Type B pancreatic cell (in vitro differentiated cells): ENCODE measurements at places on chromosomes 6 and 20.
A peak's percentile ranks its signal among the peaks of the same experiment; 100 is the strongest.

DNA sequence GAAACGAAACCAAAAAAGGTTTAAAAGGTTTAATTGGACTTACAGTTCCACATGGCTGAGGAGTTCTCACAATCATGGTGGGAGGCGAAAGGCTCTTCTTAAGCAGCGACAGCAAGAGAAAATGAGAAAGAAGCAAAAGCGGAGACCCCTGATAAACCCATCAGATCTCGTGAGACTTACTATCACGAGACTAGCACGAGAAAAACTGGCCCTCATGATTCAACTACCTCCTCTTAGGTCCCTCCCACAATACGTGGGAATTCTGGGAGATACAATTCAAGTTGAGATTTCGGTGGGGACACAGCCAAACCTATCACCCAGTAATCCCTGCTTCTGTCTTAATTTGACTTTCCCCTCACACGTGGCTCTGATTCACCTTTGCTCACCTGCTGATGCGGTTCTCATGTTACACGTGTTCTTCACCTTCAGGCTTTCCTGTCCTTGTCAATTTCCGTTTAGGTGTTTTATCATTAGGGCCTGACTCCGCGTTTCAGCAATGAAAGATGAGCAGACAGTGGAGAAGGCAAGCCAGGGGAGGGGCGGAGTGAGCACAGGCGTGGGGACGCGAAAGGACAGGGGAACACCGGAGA lies 57.1 kb downstream of the AGPAT4 start:
- no peak for DNase-seq

- no peak for DNase-seq
These were observed 54.8 kb downstream of the GPX5 start for GRCh38 chr6:28580475-28580874.

- no peak for DNase-seq
These were observed 295.0 kb downstream of the KCNQ5 start for GRCh38 chr6:72916906-72917305.

DNA sequence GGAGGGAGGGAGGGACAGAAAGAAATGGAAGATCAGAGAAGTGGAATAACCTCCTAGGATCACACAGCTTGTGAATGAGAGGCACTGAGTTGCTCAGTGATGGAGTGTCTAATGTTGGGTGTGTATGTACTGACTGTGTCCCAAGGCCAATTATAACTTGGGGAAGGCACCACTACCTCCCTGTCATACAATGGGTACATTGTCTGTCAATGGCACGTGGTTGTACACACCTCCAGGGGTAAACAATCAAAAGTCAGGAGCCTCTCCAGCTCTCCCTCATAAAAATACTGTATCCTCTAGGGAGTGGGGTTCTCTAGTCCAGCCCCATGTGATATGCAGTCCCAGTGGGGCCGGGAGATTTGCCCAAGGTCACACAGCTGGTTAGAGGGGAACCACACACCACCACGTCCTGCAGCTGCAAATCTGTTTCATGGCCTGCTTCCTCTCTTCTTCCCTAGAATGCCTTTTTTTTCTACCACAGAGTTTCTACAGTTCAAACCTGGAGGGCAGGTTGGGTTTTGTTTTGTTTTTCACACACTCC lies 112.5 kb downstream of the SNX5 start:
- no peak for DNase-seq

GRCh38 chr6:165231177-165231576 lies 78.2 kb downstream of the C6orf118 start:
- DNase-seq: no peak

DNA sequence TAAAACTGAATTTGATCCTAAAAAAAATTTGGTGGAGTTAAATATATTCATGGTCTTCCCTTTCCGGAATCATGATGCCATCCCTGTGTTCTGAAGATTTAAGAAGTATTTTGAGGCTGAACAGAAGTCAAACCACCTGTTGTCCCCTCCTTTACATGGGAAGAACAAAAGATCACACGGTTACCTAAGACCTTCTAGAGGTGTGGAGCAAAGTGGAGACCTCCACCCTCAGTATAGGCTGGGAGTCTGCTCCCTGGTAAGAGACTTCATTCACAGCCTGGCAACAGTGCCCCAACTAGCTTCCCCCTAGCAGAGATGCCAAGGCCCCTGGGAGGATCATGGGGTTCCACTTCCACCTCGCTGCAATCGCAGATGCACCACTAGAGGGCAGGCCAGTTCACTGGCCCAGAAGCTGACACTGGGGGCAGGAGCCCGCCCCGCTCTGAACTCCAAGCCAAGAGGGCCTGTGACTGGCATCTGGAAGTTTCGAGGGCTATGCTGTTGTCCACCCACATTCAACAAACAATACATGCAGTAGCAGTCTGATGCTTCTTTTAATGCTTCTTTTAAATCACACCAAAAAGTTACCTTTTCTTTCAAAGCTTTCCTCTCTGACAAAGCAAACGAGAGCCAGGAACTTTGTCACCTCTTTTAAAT lies 19.5 kb upstream of the UBE2J1 start:
- DNase-seq: peak; percentile 76

DNA sequence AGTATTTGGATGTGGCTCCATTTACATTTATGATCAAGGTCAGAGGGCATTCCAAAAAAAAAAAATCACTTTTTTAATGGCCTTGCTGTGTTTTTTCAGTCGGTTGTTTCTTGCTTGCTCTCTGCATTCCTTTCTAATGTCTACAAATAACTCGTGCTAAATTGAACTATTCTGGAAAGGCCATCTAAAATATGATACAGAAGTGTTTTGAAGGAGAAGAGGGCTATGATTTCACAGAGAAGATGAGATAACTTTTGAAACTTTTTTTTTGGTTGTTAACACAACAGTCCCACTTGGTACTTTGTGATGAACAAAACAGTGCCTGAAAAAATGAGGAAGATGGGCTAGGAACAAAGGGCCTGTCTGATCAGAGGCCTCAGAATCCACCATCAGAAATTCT lies 156.1 kb upstream of the SMLR1 start:
- DNase-seq: no peak

DNA sequence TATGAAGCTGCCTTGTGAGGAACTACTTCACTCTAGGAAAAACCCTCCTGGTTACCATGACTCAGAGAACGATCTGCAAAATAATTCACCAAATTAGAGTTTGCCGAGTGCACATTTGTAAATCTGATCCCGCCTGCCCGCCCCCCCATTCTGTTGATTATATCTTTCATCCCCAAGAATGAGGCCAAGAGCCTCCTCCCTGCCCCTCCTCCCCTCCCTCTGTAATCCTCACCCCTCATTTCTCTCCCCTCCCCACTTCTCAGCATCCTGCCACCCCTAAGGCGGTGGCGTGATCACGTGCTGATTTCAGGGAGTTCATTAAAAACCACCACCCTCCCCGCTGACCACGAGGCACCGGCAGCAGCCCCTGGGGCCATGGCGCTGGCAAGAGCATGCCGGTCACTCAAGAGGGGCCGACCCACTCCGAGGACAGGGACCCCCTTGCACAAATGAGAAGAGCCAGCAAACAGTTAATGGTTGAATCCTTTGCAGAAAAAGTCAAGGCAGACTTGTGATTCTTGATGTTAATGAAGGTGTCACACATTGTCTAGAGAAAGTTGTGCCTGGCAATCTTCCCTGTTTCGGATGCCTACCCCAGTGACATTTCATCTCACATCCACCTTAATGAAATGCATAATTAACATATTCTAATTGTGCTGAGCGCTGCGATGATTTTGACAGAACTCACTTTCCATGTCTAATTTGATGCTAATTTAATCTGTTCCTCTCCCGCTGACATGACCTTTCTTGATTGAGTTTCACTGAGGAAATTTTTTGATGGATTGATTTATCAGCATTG lies 247.9 kb downstream of the ZNF217 start:
- no peak for DNase-seq

GRCh38 chr6:3650076-3650958 lies 101.2 kb downstream of the PXDC1 start:
- no peak for DNase-seq

DNA sequence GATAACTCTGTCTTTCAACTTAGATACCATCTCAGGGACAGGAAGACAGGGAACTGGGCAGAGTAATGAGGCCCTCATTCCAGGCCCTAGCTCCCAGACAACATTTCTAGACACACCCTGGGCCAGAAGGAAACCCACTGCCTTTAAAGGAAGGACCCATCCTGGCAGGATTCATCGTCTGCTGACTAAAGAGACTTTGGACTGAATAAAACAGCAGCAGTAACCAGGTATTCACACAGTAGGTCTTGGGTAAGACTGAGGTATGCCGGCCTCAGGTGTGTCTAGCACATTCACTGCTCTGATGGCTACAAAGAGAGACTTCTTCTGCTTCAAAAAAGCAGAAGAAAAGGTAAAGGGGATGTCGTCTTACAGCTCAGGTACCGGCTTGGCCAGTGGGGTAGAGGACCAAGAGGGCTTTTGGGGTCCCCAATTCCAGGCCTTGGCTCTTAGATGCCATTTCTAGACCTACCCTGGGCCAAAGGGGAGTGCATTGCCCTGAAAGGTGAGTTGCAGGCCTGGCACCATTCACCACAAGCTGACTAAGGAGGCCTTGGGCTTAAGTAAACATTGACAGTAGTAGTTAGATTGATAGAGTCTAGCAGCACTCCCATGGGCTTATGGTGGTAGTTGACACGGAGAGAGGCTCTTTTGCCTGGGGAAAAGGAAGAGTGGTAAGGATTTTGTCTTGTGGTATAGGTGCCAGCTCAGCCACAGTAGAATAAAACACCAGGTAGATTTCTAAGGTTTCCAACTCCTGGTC lies 13.4 kb downstream of the SNX14 start:
- DNase-seq: no peak

DNA sequence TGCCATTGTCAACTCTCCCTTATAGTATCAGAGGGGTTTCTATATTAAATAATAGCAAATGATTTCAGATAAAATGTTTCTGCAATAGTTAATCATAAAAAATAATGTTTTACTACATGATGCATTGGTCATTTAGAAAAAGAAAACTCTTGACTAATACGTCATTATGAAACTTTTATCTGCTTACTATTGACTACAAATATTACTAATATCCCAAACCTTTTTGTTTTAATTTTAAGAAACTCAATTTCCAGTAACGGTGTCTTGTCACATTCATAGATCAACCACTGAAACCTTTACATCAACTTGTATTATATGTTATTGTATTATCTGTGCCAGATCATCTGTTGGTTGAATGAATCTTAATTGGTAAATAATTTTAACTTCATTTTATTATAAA lies 482.9 kb upstream of the SLC35B3 start:
- no peak for DNase-seq

DNA sequence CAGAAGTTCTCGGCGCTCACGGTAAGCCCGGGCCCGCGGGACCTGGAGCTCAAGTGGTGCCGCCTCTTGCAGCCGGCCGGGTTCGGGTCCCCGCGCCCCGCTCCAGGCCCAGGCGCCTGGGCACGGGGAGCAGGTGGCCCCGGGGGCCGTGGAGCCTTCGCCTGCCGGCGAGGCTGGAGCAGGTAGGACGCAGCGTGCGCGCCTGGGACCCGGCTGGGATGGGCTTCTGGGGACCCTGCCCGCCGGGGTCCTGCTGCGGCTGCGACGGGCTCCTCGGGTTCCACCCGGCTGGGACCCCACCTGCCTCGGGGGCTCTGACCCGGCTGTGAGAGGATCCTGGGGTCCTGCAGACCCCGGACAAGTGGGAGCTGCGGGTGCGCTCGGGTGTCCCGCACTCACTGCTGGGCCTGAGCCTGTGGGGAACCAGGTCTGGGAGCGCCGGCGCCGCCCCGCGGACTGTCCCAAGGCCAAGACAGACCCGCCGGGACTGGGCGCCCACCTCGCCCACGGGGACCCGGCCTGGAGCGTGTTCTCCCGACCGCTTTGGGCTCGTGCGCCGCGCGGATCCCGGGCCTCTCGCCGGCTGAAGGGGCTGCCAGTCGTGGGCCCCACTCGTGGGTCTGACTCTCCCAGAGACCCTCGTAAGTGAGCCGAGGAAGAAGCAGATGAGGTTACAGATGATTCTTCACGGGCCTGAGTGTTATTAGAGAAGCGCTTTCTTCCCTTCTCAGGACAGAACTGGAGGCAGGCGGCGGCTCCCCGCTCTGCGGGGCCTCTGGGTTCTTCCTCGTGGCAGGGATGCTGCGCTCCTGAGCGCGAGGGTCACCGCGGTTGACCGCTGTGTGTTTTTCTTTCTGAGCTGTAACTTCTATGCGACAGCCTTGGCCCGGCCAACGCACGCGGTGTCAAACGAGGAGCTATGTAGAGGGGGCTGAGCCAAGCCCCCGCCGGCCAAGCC lies 729 bp downstream of the SMOC2 start:
- no peak for DNase-seq

GRCh38 chr6:117205876-117206275 lies 59.5 kb upstream of the VGLL2 start:
- DNase-seq: no peak

DNA sequence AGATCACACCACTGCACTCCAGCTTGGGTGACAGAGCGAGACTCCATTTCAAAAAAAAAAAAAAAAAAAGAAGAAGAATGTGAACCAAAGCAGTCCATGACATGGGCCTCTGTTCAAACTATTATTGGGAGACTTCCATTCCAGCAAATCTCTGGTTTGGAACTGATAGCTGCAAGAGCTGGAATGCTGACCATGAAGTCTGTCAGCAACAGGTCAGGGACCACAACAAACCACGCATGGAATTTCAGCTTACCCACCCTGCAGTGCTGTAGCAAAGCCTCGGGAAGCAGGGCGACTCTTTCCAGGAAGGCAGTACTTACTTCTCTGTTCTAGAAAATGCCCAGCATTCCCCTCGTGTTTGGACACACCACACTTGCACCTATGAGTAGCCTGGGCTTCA lies 34.1 kb upstream of the TBC1D7 start:
- DNase-seq: no peak
